ENCODE measurements at places on chromosomes 16 and 17.

- no peak for DNase-seq
Measured at GRCh38 chr17:15384142-15384787, 42.9 kb upstream of the TEKT3 start.

DNA sequence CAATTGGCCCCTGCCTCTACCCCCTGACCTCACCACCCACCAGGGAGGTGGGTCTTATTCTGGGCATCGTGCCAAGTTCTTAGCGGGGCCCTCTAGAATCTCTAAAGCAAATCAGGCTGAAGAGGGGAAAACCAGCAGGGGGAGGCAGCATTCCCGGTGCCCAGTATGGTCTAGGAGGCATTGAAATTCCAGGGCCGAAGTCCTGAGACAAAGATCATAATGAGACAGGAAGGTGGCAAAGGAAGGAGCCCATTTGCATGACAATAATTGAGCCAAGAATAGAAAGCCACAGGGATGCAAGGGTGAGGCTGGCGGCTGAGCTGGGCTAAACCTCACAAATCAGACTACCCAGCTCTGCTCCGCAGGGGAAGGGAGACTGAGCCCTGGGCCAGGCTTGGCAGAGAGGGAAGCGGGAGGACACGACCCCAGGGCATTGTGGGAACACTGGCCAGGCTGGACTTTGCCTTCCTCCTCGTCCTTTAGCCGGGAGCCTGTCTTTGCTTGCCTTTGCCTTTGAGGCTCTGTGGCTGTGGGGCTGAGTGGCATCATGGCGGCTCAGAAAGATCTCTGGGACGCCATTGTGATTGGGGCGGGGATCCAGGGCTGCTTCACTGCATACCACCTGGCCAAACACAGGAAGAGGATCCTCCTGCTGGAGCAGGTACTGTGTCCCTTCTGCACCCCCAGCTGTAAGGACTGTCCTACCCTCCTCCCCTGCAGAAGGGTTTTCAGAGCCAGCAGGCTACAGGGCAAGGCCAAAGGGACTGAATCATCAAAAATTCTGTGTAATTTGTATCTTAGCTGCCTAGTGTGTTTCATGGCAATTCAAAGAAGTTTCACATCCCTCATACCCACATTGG is at the start of gene PIPOX:
PIPOX (plus strand) TSS at position 463 of the 860 bp plus-strand sequence; CDS start at position 548, 85 bp downstream.
- no peak for DNase-seq

DNA sequence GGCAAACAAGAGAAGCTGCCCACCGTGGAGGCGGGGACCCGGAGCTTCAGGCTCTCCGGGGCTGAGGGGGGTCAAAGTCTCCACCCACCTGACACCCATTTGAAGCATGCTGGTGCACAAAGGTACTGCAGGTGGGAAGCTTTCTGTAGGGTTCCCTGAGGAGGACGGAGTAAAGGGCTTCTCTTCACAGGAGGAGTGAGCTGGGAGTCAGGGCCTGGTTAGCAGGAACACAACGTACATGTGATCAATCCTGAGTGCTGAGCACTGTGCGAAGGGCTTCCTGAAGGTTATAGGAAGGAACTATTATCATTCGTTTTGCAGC is 252.9 kb upstream of the RPL38 start:
- no peak for DNase-seq

DNA sequence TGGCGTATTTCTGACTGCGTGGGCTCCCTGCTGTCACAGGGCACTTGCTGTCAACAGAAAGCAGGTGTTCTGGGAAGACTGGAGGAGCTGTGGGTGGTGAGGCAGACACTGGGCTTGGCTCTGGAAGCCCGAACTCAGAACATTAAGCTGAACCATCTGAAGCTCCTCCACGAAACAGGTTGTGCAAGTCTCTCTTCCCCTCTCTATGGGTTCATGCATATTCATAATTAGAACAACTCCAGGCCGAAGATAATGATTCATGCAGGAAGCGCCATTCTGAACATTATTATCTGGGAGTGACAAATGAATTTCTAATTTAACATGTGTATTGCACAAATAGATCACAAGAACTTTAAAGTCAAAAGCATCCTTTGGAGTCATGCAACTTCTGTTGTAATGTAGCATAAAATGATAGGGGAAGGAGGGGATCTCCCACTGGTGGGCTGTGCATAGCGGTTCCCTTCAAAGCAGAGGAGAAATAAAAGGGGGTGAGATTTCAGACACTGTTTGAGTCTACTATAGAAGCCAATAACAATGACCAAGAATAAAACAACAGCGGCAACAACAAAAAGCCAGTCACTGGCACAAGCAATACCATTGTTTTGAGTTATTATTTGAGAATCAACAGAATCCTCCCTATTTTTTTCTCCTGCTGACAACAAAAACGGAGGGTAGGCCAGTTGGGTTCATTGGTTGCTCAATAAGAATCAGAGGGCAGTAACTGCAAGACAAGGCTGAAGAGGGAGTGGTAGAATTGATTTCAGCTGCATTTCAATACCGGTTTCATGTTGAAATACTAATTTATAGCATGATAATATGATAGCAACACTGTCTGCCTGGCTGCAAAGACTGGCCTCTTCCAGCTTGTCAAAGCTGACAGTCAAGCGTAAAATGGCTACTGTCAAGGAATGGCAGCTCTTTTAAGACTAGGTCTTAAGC is 407.3 kb downstream of the XYLT1 start:
- DNase-seq, result no peak

- DNase-seq, result no peak
Measured at GRCh38 chr17:1108478-1108764, 71.4 kb downstream of the ABR start.
